D721Med (cell line): ENCODE measurements at places on chromosomes 6 and 20.

DNA sequence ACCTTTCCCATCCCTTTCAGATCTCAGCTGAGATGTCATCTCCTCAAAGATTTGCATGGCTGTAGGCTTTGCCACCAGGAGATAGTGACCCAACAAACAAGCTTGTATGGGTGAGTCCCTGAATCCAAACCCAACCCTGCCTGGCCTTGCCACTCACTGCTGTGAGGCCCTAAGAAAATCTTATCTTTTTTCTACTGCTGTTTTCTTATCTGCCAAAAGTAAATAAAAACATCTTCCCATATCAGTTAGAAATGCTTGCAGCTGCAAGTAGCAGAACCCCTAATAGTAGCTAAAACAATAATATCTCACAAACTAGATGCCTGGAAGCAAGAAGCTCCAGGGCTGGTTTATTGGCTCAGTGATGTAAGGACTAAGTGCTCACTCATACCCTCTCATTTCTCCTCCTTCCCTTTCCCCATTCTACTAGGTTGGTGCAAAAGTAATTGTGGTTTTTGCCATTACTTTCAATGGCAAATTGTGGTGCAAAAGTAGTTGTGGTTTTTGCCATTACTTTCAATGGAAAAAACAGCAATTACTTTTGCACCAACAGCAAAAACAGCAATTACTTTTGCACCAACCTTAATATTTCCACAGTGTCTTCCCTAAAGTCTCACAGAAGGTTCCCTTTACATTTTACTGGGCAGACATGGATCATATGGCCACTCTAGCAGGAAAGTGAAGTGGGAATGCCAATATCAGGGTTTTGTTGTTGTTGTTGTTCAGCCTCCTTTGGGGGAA lies 56.7 kb upstream of the PSMF1 start:
- DNase-seq, result no peak

DNA sequence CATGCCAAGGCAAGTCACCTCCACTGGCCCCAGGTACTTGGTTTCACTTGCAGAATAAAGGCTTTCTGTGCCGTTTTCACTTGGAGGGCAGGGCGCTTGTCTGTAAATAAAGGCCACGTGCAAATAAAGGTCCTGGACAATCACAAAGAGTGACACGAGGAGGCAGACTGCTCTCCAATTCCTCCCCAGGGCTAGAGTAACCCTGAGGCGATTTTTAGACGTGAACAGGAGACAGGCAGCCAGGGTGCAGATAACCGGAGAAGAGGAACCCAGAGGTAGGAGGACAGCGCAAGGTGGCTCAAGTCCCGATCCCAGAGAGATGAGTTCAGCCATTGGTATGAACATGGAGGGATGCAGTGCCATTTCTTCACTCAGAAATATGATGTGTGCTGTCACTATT lies 327.4 kb downstream of the KIF16B start:
- no peak for DNase-seq

DNA sequence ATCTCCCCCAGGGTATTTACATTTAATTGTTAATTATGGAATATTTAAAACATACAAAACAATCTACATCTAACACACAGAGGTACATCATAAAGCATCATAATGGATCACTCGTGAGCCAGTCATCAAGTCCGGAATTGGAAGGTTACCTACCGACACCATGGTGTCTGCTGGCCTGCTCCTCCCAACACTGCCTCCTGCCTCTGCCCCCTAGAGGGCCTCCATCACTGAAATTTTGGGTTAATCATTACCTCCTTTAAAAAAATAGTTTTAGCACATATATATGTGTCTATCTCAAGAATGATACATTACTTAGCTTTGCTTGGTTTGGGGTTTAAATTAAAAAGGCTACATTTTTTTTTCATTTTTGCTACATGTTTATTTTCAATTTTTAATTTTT lies 114.6 kb upstream of the PDE10A start:
- no peak for DNase-seq

DNA sequence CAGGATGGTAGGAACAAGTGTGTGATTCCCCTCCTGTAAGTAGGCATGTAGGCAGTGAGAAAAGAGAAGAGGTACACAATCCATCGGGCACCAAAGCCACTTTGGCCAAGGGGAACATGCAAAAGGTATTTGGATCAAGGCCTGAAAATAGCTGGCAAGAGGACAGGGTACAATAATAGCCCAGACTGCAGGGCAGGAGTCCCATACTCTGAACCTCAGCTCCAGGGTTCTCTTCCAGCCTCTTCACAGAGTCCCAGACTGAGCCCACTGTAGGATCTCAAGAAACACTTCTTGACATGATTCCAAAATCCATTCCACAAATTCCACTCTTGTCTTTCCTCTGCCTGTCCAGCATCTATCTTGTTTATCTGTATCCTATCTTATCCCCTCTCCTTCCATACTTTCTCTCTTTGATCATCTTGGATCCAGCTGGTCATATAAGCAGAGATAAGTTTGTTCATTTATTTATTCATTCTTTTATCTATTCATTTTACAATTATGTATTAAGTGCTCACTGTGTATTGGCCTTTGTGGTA lies 19.7 kb downstream of the ACSS2 start:
- no peak for DNase-seq

GRCh38 chr6:137271245-137272183 lies 52.3 kb upstream of the IFNGR1 start:
- no peak for DNase-seq

DNA sequence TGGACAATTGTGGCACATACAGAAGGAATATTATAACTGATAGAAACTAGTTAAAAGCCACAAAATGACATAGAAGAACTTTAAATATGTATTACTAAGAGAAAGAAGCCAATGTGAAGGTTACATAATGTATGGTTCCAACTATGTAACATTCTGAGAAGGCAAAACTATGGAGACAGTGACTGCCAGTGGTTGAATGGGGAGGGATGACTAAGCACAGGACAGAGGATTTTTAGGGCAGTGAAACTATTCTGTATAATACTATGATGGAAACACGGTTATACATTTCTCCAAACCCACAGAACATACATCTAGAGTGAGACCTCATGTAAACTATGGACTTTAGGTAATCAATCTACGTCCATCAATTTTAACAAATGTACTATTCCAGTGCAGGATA lies 22.4 kb downstream of the SYNCRIP start:
- no peak for DNase-seq

- DNase-seq, result no peak
Measured at GRCh38 chr6:118101220-118101619, 194.2 kb downstream of the SLC35F1 start.

GRCh38 chr6:168562576-168563151 lies 121.7 kb downstream of the SMOC2 start:
- DNase-seq, result no peak

DNA sequence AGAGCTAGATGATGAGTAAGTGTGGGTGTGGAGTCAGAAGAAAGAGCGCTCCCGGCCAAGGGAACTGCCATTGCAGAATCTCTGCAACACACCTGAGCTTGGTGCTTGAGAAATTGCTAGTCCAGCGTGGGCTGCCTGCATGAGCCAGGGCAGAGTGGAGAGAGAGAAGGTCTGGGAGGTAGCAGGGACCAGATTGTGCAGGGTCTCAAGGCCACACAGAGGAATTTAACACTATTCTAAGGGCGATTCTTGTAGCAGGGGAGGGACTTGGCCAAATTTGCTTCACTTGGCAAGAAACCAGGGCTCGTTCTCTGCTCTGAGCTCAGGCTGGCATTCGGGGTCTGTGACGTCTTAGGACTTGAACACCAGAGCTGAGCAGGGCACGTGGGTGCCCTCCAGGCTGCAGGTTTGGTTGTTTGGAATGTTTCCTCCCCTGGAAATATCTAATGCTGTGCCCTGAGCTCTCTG lies 53.5 kb downstream of the BCAS4 start:
- no peak for DNase-seq
